ENCODE measurements at places on chromosomes 12 and 14.

GRCh38 chr12:4771960-4772566 is 51.9 kb downstream of the GALNT8 start:
- DNase-seq, result peak; percentile 17

DNA sequence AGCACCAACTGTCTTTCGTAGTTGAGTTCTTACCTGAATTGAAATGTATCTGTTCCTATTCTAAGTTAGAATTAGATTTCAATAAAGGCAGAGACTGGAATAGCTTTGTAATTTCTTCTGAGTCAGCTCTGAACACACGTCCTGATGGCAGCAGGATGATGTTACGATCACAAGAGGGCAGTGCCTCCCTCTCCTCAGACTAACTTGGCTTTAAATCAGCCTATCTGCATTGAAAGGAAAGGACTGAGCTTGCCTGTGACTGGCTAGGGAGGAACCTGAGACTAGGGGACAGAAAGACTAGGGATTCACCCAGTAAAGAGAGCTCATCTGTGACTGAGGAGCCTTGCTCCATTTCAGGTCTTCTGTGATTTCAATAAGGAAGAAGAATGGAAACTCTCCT is 323.7 kb upstream of the OR4E1 start:
- DNase-seq, result no peak

GRCh38 chr12:9948606-9949296 is 16.6 kb upstream of the CLEC2A start:
- DNase-seq, result no peak

DNA sequence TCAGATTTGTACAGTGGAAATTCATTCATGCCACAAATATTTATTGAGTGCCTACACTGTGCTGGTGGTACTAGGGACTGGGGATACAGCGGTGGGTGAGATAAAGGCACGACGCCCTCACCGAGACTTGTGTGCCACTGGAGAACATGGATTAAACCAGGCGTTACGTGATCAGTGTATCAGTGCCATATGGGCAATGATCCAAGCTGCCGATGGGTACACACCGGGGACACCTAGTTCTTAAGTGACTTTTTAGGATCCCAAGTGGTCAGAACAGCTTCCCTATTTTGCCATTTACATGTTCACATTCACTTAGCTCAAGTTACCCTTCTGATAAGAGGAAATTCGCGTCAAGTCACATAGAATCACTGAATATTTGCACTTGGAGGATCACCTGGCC is 236.7 kb downstream of the CACNA1C start:
- no peak for DNase-seq

GRCh38 chr14:64937171-64937820 is 5.2 kb downstream of the GPX2 start:
- no peak for DNase-seq

DNA sequence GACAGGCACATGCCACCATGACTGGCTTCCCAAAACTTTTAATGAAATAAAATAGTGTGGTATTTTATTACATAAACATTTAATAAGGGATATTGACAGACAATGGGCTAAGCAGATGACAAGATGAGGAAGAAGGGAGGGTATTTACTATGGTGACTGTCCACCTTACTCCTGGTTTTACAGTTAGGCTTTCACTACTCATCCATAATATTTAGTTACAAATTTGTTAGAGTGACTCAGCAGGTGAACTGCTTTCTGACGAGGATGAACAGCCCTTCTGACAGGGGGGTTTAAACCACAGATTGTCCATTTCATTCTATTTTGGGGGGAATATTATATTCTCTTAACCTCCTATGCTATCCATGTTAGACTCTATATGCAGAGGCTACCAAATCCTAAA is 3.6 kb upstream of the PALS1 start:
- no peak for DNase-seq

DNA sequence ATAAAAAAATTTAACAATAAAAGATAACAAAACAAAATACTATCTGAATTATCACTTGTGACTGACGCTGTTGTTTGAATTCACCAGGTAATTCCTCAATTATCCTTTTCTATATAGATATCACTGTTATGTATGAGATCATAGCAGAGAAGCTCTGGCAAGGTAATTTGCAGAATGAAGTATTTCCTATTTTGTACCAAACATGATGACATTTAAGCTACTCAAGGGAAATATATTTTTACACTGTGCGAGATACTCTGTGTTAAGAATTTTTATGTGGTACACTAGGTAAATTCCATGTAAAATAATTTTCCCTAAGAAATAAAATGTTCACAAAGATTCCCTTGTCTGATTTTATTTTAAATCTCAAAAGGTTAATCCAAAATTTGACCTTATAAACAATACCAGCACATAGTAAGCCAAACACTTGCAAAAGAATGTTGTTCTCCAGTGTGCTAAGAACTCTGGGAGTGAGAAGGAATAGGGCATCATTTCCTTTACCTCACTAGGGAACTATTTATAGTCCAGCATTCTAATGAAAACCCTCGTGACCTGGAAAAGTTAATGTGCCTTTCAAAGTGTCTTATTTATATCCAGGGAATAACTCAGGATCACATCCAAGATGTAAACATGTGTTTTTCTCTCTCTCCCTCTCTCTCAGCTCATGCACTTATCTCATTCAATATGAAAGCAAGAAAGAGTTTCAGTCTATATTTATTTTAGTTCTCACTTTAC is 115.2 kb upstream of the RAP1B start:
- DNase-seq, result peak; percentile 45

GRCh38 chr12:15632708-15633107 is 156.5 kb downstream of the EPS8 start:
- DNase-seq, result no peak

GRCh38 chr14:48536318-48536717 is 860.9 kb upstream of the MDGA2 start:
- no peak for DNase-seq

DNA sequence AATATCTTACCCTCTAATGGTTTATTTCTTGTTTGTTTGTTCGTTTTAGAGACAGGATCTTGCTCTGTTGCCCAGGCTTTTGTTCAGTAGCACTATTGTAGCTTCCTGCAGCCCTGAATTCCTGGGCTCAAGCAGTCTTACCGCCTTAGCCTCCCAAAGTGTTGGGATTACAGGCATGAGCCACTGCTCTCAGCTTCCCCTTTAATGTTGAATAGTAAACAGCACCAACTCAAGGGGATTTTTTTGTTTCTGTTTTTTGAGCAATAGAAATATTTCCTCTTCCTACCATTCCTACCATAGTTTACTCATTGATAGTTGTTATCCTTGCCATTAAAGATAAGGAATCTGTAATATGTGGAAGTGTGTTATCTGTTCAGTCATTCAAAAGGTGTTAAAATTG is 10.7 kb downstream of the ARID4A start:
- no peak for DNase-seq

DNA sequence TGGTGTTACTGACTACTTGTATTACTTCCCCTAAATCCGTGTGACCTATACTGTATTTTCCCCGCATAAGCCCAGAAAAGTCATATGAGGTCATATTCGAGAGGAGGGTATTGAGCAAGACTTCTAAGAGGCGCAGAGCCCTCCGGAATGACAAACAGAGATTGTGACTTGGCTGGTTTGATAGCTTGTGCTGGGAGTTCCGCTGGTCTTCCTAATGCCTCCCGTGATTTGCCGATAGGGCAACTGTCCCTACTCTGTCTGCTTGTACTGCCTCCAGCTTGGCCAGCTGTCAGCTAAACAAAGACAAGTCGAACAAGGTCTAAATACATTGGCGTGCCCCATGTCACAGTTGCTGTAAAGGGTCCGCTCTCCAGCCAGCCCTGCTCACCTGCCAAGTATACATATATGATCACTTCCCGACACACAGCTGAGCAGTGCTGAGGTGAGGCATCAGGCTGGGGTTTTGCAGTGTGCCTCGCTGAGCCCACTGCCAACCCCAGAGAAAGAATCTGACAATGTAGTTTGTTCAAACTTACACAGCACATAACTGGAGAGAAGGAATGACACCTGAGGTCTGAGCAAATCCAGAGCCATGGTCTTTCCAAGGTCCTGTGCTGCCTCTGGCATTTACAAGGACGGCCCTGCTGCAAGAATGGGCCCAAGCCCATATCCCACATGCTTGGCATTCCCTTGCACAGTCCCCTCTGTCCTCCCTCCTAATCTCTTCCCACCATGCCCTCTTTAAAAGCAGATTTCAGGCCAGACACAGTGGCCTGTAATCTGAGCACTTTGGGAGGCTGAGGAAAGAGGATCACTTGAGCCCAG is 23.7 kb downstream of the LGMN start:
- no peak for DNase-seq

DNA sequence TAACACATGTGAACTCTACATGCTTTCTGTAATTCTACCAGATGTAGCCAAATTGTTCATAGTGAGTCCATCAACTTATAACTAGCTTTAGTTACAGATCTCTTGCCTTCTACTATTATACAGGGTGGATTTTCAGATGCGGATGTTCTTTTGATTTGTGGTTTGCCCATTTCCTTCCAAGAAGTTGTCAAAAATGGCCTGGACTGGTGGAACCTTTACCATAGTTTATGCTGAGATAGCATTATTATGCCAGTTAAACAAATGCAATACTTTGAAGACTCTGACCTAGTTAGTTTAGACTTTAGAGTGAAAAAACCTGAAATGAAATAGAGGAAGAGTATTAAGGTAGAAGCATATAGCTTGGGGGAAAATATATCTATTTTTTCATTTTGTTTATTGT is 27.4 kb upstream of the CFL2 start:
- DNase-seq, result no peak

DNA sequence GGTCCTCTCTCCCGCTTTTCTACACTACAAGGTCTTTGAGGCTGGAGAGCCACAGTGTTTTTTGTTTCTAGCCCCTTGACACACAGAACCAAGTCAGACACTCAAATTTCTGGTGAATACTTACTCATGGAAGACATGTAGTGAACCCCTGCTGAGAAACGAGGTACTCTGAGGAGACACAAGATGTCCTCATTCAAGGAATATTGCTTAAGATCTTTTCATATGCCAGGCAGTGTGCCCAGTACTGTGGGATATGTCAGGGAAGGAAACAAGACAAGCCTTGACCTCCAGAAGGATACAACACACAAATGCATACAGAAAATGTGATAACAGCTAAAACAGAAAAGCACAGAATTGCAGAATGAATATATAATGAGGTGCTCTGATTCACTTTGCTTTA is 75.9 kb downstream of the TMTC1 start:
- DNase-seq, result no peak

DNA sequence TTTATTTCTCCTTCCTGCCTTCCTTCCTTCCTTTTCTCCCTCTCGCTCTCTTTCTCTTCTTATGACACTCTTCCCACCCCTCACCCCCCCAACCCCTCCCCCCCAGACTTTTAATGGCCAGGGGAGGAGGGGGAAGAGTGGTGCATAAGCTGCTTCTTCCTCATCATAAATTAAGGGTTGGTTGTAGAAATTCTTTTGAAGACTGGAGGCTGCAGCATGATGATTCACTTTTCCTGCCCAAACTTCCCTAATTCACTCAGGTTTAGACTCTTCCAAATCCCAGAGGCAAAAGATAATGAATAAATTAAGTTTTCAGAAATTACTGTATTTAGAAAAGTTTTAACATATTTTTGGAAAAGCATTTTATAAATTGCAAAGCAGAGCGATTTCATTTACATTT is 58.2 kb downstream of the GRIP1 start:
- DNase-seq, result peak; percentile 59

DNA sequence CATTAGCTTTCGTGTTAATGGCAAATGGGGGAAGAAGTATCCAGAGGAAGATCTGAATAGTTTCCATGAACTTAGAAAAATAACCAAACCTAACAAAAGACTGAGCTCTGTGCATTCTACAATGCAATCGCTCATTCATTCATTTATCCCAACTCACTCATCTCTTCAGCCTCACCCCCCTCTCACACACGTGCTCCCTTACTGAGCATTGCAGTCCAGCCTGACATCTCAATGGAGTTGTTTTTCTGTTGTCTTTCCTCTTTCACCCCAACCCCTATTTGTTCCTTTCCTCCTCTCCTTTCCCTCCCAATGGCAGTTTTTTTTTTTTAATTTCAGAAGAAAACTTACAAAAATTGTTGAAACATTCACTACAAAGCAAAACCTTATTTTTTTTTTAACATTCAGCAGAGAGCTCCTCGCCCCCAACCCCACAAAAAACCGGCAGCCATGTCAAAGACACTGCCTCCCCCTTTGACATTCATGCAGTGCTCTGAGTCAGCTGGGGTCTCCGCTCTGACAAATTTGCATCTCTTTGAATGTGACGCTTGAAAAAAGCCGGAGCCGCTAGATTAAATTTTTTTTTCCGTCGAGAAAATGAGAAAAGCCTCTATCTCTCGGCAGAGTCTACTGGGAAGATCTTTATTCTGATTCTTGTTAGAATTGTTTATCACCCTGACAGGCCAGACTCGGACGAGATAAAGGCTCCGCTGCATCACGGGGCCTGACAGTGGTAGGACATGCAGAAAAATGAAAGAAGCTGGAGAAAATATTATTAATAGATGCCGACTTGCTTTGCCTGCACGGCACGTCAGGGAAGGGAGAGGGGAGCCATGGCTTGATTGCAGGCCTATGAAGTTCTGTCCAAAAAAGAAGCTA is 775.6 kb downstream of the VRK1 start:
- no peak for DNase-seq

DNA sequence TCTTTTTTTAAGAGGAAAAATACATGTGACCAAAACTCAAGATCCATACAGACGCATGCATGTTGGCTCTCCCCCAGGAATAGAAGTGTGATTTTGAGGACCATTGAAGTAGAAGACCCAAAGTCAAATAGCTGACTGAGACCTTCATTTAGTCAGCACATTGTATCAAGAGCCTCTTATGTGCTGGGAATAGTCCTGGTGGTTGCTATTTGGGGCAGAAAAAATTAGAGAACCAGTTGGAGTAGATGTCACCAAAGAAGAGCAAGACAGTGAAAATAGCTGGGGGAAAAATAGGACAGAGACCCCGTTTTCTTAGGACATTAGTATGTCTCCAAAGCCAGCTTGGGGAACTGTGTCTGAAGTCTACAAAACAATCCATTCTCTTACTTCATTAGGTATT is 93.6 kb downstream of the PELI2 start:
- DNase-seq, result no peak

DNA sequence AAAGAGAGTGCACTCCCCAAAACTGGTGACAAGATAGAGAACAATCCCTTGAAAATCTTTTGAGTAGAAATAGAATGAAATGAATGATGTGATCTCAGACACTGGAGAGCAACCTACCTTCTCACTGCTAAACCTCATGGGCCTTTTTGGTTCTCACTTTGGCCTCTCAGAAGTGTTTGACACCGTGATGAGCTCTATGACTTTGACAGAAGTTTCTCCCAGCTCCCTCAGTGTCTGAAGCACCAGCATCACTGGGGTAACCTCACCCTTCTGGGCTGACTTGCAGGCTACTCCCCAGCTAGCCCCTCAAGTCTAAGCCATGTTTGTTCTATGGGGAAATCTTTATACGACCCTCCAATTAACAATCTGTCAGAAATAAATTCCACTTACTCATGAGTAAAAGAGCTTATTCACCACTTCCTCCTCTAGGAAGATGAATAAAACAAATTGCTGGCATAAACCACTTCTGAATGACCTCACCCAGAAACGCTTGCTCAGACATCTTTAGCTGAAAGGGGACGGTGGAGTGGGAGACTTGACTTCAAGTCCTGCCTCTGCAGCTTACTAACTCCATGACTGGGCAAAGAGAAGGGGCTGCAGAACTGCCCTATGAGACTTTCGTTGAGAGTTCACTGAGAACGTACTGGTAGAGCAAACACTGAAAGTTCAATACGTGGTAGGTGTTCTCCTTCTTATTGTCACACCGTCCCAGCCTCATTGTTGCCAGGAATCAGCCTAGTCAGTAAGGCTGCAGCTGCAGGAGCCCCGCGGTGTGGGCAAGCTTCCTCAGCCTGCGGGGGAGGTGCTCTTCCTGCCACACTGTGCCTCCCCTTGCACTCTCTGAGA is 46.5 kb downstream of the ST8SIA1 start:
- peak; percentile 72 for DNase-seq

GRCh38 chr12:97063292-97063935 is 156.4 kb downstream of the NEDD1 start:
- DNase-seq, result no peak

Data from fibroblast of skin of abdomen (primary cell).